ENCODE measurements at places on chromosomes 12 and 14.

- DNase-seq: peak; percentile 55
These were observed 98.4 kb downstream of the BCAT1 start for GRCh38 chr12:24850496-24850895.

- no peak for DNase-seq
These were observed 13.1 kb downstream of the SLC39A5 start for GRCh38 chr12:56242986-56243385.

DNA sequence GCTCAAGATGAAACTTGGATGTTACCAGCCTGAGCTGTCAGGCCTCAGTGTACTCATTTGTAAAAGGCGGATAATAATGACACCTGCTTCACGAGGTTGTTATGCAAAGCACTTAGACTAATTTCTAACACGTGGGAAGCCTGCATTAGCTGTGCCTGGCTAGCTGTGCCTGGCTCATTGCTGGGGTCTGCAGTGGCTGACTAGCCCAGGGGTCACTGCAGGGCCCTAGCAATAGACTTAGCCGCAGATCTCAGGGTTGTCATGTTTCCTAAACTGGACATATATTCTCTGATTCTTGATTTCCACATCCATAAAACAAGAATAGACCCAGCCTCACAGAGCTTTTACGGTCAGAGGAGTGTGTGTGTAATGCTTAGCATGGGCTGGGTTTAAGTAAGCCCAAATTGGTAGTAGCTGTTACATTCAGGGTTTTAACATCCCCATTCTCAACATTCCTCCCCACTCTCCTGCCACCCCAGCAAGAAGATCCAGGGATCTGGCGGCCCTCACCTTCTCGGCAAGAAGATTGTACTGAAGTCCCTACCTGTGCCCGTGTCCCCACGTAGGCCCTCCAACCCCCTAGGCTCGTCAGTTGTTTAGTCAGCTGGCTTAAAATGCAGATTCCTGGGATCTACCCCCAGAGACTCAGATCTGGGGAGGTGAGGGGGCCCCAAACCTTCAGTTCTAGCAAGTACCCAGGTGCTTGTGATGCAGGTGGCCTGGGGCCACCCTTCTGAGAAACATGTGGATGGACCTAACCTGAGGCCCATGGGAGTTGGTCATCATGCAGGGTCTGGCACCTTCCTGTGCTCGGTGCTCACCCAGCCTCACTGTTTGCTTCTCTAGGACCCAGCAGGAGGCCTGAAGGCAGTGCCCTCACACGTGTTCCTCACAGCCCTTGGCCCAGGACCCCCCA, 8.6 kb downstream of the NR4A1 start:
- DNase-seq: peak; percentile 82

DNA sequence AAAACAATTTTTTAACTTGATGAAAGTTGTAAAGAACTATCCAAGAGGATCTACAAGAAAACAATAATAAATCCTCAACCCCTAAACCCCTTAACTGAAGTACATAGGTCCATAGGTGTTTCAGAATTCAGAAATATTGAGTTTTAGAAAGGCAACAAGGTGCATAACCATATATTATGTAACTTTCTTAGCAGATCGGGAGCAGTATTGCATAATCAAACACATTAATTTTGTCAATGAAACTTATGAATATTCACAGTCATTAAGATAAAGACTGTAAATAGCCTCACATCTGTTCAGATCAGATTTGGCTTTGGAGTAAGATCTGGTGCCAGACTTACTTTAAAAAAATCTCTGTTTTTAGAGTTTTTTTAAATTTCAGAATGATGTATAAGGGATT, 647.1 kb upstream of the FLRT2 start:
- no peak for DNase-seq

GRCh38 chr14:51988221-51988620, 1.1 kb upstream of the RTRAF start:
- DNase-seq: no peak
